ENCODE measurements at places on chromosomes 7 and 10.

GRCh38 chr10:67772894-67773511 lies 65.0 kb downstream of the DNAJC12 start:
- DNase-seq: no peak

DNA sequence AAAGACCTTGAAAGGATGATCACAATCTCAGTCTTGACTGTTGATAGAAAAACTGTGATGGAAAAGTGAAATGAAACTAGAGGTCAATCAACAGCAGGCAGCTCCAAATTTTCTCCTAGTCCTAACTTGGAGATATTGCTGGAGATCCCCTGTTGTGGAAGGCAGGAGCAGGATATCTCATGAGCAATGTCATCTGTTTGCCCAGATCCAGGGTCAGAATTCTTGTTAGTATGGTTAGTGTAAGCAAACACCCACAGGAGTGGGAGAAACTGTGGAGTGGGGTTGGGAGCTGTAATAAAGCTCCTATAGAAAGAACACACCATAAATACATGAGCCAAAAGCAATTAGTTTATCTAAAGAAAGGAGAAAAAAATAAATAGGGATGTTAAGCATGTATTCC lies 169.0 kb downstream of the AKR1D1 start:
- no peak for DNase-seq

DNA sequence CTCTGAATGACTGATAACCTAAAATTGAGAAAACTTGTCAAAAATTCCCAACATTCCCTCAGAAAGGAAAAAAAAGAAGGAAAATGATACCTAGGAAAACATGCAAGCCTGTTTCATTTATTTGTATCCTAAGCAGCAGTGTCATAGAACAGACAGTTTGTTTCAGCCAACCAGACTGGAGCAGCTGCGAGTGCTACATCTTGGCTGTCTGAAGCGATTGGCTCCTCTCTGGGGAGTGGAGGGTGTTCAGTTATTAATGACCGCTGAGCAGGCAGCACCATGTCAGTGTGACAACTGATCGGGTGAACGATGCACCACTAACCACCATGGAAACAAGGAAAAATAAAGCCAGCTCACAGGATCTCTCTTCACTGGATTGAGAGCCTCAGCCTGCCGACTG lies at the start of gene LRRN3:
Gene LRRN3, plus strand, starts transcription at position 282 of the 400 bp plus-strand sequence. CDS start 31,646 bp downstream, outside the sequence.
- DNase-seq: peak; percentile 61

DNA sequence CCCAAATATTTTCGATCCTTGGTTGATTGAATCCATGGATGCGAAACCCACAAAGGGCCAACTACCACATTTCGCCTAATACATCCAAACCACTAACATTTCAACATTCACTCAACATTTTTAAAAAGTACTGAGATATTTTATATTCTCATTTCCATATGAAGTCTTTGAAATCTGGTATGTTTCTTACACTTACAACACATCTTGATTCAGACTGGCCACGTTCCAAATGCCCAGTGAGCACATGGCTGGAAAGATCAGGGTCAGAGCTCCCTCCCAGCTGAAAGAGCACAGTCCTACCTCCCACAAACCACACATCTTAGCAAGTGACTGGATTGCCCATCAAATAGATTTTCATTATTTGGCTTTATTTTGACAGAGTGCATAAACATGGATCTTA lies 18.9 kb downstream of the NCAPG2 start:
- no peak for DNase-seq

- DNase-seq: no peak
Measured at GRCh38 chr10:131160219-131160875, 151.2 kb downstream of the TCERG1L start.

- DNase-seq: no peak
Measured at GRCh38 chr7:50333221-50333651, 28.7 kb downstream of the IKZF1 start.

GRCh38 chr10:3046210-3046779 lies 21.1 kb upstream of the PFKP start:
- DNase-seq: no peak

DNA sequence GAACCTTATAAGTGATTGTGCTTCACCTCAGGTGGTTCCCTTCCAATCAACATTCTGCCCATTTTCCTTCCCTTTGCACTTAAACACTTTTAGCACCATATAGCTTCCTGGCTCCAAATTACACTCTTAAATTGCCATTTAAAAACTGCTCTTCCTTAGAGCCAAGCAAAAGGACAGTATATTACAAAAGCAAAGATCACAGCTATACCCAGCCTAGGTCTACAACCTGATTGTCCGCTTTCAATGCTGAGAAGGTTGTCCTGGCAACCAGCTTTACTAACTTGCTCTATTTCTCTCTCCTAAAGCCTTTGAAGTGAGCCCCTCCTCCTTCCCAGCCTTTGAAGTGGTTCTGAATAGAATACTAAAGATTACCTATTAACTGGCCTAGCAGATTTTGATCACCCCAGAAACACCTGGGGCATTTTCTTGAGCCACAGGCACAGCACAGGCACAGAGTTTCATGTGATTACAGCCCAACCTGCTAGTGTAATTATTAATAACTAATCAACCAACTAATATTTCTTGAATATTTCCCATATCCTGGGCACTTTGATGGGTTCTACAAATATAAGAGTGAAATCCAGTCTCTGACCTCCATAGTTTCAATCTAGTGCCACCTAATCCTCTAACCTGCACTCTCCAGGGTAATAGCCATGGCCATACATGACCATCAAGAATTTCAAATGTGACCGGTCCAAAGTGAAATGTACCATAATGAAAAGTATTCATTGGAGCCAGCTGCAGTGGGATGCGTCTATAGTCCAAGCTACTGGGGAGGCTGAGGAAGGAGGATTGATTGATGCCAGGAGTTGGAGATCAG lies 63.6 kb upstream of the TRIM24 start:
- no peak for DNase-seq

GRCh38 chr10:14658331-14659127 lies 116.2 kb downstream of the FAM107B start:
- no peak for DNase-seq

GRCh38 chr7:78323118-78323517 lies 524.5 kb downstream of the PHTF2 start:
- no peak for DNase-seq

- no peak for DNase-seq
Measured at GRCh38 chr10:124998624-124999291, 56.8 kb downstream of the ZRANB1 start.

DNA sequence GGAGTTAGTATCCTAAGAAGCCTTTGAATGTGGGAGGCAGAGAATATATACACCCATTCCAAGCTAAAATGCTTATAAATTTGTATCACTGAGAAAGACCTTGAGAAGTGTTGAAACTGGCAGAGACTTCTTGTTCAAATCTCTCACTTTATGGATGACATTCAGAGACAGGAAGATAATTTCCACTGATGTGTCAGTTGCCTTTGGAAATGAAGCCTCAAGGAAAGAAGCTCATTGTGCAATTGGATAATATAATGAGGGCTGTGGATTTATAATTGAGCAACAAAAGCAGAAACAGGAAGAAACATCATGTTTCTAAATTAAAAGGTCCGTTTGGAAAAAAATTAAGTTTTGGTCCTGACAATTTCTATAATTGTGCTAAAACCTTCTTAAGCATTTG lies 789.9 kb upstream of the IGFBP3 start:
- no peak for DNase-seq

DNA sequence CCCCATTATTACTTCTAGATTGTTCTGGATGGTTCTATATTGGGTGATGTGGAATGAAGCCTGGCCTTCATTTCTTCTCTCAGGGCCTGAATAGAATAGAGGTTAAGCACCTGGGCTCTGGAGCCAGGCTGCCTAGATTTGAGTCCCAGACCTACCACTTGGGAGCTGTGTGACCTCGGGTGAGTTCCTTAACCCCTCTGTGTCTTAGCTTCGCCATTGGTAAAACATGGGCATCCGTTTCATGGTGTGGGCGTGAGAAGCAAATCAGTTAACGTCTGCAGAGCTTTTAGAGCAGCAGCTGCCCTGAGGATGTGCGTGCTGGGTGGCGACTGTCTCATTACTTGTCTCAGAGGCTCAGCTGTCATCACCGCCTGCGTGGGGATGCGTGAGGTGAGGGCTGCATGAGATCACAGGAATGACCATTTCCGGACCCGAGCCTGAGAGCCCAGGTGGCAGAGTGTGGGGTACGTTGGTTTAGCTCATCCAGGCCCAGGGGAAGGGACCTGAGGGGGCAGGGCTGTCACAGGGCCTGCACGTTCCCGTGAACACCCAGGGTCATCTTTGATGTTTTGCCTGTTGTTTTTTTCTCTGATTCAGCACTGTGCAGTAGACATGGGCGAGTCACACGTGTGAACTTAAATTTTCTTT lies 9.7 kb downstream of the AGAP3 start:
- DNase-seq: no peak

GRCh38 chr7:117248829-117249228 lies 74.0 kb downstream of the WNT2 start:
- DNase-seq: no peak

- DNase-seq: no peak
Measured at GRCh38 chr10:94533027-94533426, 12.6 kb upstream of the HELLS start.

GRCh38 chr7:35894721-35895120 lies 93.9 kb downstream of the SEPTIN7 start:
- DNase-seq: no peak

- DNase-seq: no peak
Measured at GRCh38 chr7:24842029-24842428, 84.8 kb upstream of the GSDME start.

GRCh38 chr10:69716711-69717560 lies 84.8 kb upstream of the COL13A1 start:
- peak; percentile 47 for DNase-seq

GRCh38 chr10:132884041-132884440 lies 58.3 kb downstream of the CFAP46 start:
- DNase-seq: no peak

DNA sequence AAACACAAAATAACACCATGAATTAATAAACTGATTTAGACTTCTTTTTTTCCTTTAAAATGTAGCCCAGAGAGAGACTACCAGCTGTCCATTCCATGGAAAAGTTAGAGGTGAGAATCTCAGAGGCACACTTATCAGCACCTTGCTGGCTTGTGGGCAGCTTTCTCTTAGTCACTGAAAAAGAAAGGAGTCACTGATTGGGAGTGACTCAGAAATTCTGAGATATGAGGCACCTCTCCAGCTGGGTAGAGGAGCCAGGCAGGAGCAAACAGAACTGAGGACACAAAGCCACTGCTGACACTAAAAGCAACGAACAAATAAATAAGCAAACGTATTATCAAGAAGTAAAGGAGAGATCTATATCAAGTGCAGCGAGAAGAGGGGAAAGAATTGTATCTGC lies 310.6 kb downstream of the PARD3 start:
- DNase-seq: no peak

DNA sequence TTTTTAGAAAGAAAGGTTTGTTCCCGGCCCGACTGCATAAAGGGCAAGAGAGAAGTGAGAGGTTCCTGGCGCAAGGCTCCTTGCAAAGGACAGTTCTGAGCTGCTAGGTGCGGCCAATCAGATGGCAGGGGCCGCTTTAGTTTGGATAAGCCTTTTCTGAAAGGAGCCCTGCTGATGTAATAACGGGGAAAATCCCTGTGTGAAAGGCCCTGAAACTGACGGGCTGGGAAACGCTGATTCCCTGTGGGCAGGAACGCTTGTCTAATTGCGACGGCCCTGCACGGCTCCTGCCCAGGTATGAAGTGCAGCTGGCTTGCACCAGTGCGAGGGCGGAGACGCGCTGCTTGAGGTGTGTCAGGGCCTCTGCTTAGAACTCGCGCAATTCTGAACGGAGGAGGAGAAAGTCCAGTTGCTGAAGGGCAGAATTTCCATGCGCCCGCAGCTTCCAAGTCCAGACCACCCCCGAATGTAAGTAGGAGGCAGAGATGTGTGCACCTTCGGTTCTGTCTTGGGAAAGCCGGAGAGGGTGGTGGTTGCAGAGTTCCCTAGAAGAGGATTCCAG lies 30.5 kb downstream of the TACC2 start:
- peak; percentile 62 for DNase-seq

DNA sequence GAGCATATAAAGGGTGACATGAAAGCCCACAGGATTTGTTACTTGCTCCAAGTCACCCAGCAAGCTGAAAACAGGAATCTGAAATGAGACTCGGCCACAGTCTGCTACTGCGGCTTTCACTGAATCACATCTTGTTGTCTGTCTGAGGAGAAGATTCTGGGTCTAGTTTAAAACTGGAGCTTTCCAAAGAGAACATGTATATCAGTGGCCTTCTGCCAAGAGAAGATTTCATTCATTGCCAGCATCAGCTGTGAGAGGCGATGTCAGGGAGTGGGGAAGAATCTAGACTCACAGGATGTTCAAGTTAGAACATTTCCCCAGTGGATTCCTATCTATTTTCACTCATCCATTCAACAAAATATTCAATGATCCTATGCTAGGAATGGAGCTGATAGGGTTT lies 122.8 kb downstream of the GALNT17 start:
- DNase-seq: no peak

All from NCI-H526 (cell line).